ENCODE measurements at places on chromosomes 7 and 10.

GRCh38 chr10:126997801-126998590 is 92.8 kb downstream of the DOCK1 start:
- no peak for DNase-seq

DNA sequence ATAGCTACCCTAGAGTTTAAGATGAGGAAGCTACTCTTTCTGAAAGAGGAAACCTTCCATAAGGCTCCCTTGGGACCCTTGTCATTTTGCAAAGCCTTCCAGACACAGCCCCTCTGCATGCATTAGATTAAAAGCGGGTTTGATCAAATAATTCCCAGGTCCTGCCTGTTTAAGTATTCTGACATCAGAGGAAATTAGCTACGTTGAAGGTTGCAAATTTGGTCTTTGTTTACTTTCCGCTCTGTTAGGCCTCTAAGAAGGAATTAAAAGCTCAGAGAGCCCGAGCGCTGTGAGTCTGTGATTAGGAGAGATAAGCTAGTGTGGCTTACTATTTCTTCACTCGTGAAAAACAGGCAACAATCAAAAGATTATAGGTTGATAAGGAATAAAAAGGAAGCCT is 1.4 kb upstream of the THSD7A start:
- DNase-seq = peak; percentile 87

DNA sequence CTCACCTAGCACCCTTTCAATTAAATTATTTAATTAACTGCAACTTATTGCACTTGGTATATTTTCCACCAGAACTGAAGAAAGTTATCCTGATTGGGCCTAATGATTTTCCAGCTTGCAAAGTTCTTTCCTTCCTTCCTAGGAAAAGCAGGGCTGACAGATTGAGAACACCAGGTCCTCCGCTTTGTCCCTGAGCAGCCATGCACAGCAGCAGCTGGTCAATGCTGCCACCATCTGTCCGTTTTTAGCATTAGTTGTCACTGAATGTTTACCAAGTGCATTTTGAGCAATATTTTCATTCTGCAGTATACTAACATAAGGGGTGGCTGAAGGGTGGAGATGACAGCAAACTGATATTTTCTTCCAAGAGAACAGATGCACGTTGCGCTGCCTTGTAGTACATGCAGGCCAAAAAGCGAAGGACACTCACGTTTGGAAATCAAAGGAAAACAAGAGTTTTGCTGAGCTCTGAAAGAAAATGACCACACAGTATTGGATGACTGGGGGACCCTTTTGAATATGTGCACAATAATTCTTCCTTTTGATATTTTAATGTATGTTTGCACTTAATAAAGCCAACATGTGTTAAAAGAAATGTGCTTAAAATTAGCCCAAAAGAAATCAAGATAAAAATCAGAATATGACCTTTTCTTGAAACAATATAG is 248.8 kb upstream of the PTN start:
- peak; percentile 67 for DNase-seq

- no peak for DNase-seq
Observed at GRCh38 chr7:129489491-129489890, 12.8 kb upstream of the SMKR1 start.

DNA sequence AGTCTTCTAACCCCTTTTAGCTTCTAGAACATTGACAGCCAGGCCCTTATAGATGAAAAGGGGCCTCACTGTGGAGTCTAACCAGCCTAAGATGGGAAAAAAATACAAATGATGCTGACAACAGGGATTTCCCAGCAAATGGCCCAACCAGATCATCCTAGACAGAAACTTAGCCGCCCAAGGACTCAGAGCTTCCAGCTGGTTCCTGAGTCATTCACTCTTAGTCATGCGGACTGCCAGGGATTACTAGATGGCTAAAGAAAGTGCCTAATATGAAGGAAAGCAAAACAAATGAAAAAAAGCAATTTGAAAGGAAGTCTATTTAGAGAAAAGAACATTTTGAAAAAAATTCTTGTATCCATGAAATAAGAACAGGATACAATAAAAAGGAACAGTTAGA is 23.7 kb downstream of the TSPAN14 start:
- no peak for DNase-seq

- no peak for DNase-seq
Observed at GRCh38 chr7:47940088-47941013, 7.9 kb downstream of the PKD1L1 start.

- no peak for DNase-seq
Observed at GRCh38 chr10:121131426-121132265, 280.5 kb downstream of the WDR11 start.

- DNase-seq = no peak
Observed at GRCh38 chr10:84317174-84317573, 11.2 kb upstream of the CCSER2 start.

GRCh38 chr10:14111208-14111607 is 219.5 kb downstream of the FRMD4A start:
- DNase-seq = no peak

DNA sequence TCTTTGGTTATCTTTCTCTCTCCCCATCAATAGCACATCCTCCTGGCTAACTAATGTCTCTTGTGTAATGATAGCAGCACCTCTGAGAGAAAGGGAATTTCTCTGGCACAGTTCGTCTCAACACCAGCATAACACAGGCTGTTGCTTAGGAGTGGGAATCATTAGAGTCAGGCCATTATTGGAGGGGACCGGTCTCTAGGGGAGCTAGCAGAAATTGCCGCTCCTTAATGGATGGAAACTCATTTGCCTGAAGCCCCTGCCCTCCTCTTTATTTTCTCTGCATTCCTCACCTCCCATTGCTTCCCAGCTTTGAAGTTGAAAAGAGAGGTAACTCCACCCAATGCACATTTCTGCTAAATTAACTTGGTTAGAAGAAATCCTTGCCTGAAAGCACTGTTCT is 11.9 kb downstream of the LRRC4 start:
- no peak for DNase-seq

GRCh38 chr10:122264931-122265330 is 6.2 kb upstream of the BTBD16 start:
- DNase-seq = no peak

GRCh38 chr10:30412901-30413300 is 21.1 kb upstream of the MAP3K8 start:
- DNase-seq = no peak

DNA sequence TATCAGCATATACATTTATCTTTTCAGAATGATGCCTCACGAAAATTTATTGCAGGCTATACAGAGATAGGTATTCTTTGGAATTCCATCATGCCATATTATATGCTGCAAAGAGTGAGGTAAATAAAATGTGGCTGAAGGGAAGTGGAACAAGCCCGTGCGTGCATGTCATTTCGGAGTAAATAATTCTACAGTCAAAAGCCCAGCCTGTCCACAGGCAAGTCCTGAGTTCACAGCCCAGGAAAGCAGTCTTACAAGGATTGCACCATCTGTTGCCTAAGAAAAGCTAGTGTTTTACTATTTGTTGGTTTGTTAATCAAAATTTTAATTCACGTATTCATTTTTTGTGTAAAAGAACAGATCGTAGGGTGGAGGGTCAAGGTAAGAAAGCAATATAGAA is 292.4 kb upstream of the AKR1E2 start:
- no peak for DNase-seq

DNA sequence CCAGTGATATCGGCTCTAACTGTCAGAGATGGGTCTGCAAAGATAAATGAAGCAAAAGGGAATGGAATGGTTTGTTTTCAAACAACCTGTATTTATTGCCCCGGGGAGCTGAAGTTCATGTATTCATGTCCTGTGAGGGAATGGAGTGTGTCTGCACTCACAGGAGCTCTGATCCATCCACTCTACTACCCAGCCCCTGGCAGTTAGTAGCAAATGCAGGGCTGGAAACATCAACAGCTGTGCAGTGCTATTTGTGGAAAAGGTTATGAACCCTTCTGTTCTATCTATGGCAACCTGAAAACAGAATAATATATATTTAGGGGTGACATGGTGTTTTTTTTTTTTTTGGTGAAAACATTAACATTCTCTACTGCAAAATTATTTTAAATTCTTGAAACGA is 9.8 kb downstream of the AGR2 start:
- DNase-seq = no peak

- DNase-seq = no peak
Observed at GRCh38 chr10:115965376-115965775, 307.6 kb downstream of the GFRA1 start.

DNA sequence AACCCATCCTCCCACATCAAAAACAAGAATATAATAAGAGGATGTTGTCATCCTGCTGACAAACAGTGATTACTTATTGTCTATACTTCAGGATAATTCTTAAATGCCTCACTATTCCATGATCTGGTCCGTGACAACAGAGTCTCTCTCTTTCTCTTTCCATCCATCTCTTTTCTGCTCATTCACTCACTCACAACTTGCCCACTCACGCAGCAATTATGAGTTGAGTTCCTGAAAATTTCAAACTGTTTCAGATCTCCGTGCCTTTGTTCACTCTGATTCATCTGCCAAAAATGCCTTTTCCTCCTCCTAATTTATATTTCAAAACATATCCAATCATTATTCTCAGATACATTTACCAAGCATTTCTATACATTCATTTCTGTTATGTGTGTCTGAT is 1.4 kb downstream of the OR6B1 start:
- no peak for DNase-seq

- no peak for DNase-seq
Observed at GRCh38 chr7:95537468-95537867, 51.7 kb downstream of the ASB4 start.

DNA sequence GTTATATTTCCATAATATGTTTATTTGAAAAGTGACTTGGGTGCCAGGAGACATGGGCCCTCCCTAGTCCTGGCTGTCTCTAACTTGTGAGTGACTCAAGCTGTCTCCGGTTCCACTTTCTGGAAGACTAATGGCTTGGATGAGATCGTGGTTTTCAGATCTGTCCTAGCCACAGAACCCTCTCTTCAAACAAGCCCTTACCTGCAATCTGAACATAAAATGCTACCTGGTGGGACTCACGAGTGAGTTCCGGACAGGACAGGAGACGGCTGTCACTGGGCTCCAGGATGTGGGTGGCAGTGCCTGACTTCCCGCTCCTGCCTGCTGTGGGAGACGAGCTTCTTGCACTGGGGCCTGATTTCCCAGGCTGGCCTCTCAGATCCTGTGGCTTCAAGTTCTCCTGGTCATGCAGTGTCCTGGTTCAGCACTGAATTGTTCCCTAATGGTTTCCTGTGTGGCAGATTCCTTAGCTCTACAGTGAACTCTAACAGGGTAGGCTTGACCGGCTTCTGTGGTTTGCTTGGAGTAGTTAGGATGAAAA is 26.0 kb upstream of the PFKFB3 start:
- DNase-seq = no peak

- DNase-seq = no peak
Observed at GRCh38 chr7:151595702-151596350, 76.1 kb upstream of the RHEB start.

DNA sequence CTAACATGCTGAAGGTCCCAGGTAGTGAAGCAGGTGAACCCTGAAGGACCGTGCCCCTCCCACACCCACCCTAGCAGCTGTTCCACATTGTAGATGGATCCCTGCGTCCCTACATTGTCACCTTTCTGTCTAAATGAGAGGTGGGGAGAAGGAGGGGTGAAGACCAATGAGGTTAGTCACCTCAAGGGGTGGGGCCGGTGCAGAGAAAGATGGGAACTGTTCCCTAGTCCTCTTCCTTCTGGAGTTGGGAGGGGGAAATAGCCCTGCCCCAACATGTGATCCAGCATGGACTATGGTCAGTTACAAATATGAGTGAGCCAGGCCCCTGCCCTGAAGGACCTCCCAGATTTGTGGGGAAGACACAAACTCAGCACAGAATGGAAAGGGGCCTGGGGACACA is 124.5 kb downstream of the LHPP start:
- no peak for DNase-seq

DNA sequence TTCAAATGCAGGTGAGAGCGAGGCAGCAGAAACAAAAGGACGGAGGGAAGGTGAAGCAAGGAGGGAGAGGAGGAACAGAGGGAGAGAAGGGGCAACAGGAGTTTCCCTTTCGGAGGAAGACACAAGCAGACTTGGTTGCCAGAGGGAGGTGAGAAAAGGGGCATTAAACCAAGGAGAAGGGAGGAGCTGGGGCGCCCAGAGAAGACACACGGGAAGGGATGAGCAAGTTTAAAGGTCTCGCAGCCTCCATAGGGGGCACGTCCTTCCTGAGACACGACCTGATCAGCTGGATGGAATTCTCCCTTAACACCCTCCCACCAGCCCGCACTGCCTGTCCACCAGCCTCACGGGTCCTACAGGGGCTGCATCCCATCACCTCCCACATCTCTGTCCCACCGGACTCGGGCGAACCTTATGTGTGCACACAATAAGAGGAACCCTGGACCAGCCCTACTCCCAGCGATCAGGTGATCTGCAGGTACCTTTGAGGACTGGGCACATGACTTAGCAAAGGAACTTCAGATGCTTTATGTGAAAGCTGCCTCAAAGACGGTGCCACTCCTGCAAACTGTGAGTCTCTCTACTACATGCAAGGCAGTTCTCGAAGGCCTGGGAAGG is 251.2 kb downstream of the TNS3 start:
- no peak for DNase-seq

GRCh38 chr7:142668495-142668894 is 80.8 kb upstream of the PRSS1 start:
- DNase-seq = no peak

- no peak for DNase-seq
Observed at GRCh38 chr7:130879191-130879590, 145.2 kb upstream of the KLF14 start.

DNA sequence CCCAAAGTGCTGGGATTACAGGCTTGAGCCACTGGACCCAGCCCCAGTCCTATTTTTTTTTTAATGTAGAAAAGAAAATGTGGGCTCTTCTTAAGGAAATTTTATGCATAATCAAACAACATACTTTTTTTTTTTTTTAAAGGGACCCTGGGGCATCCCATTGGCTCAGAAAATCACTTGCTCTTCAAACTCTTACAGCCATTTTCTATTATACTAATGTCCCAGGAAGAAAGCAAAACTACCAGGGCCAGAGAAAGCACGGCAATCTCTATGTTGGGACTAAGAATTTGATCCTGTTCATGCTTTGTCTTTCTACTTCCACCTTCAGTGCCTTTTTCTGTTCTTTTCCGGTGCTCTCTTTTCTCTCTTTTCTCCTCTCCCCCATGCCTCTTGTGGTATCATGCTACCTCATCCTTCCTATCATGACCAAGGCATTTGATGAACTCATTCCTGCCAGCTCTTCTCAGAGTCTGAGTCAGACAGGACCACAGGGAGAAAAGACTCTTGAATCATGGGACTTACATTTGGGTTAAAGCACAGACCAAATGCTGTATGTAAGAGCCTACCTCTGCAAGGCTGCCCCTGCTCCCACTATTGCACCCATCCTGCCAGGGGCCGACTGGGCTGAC is 76.4 kb upstream of the CCNY start:
- DNase-seq = no peak

- DNase-seq = no peak
Observed at GRCh38 chr10:75483188-75483587, 51.8 kb downstream of the LRMDA start.

DNA sequence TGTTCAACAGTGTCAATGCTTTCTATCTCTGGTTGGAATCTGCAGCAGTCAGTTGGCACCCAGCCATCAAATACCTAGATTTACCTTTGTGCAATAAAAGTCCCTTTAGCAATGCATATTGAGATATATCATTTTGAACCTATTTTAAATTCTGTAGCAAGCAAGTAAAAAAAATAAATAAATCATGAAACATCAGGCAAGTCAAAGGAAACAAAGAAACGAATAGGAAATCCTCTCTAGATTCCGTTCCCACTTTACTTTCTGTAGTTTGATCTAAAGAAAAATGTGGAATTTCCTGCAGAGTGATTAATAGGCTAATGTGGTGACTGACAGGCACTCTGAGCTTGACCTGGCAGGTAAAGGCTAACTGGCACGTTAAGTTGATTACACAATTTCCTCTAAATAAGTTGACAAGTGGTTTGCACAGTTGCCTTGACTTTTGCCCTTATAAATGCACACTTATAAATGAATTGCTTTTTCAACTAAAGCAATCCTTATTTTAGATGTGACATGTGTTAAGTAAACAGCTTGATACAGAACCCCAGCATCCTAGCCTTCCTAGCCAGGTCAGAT is 208.1 kb upstream of the TCF7L2 start:
- DNase-seq = no peak

All from NCI-H1092 (cell line).